HuH-7 (cell line): ENCODE measurements at places on chromosomes 4 and X.

DNA sequence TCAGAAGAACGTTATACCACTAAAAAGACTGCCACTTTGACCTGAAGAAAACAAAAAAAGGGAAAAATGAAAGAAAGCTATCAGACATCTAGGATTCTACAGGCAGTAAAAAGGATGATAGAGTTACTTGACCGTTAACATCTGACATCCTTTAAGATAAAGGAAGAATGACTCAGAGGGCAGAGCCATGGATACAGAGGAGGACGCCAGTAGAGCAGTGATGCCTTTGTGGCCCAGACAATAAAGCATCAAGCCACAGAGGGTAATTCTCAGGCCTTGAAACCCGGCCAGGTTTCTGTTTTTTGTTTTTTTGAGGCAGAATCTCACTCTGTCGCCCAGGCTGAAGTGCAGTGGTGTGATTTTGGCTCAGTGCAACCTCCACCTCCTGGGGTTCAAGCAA, 9.5 kb upstream of the BEX1 start:
- DNase-seq = no peak

GRCh38 chrX:96425200-96425599, 259.4 kb upstream of the DIAPH2 start:
- no peak for DNase-seq

GRCh38 chrX:48696909-48697727, 584 bp downstream of the SUV39H1 start:
- peak; percentile 56 for DNase-seq

GRCh38 chrX:20418379-20419150, 151.9 kb upstream of the RPS6KA3 start:
- no peak for DNase-seq

DNA sequence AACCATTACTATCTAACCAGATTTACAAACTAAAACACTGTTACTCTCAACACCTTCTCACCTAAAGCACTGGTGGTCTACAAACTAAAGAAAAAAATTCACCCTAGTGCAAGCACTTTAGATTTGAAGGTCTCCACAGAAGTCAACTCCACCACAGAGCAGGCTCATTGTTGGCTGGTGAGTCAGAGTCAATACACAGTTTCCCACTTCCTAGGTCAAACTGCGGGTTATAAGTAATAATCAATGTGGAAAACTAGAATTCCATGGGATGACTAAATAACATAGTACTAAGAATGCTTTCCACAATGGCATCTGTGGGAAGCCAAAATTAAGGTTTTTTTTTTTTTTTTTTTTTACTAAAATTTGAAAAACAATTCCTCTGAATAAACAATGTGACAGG, 191.8 kb downstream of the PDGFC start:
- no peak for DNase-seq

- no peak for DNase-seq
Observed at GRCh38 chr4:106264331-106264728, 51.7 kb downstream of the TBCK start.
